Daoy (cell line): ENCODE measurements at places on chromosomes 4 and X.

- peak; percentile 35 for DNase-seq
Observed at GRCh38 chrX:56726605-56727004, 2.4 kb upstream of the NBDY start.

DNA sequence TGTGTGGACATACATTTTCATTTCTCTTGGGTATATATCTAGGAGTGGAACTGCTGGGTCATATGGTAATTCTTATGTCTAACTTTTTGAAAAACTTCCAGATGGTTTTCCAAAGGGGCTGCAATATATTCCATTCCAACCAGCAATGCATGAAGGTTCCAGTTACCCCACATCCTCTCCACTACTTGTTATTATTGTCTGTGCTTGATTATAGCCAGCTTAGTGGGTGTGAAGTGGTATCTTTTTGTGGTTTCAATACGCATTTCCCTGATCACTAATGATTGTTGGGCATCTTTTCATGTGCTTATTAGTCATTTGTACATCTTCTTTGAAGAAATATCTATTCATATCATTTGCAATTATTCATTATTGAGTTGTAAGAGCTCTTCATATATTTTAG lies 31.5 kb upstream of the S100G start:
- DNase-seq: no peak

- peak; percentile 90 for DNase-seq
Observed at GRCh38 chrX:45771114-45771513, 570.4 kb upstream of the DIPK2B start.

GRCh38 chr4:25321703-25322102 lies 9.1 kb downstream of the ZCCHC4 start:
- DNase-seq: no peak

- DNase-seq: no peak
Observed at GRCh38 chr4:134885436-134885835, 683.8 kb upstream of the PABPC4L start.

- DNase-seq: peak; percentile 9
Observed at GRCh38 chr4:110049951-110050925, 137.6 kb downstream of the EGF start.

DNA sequence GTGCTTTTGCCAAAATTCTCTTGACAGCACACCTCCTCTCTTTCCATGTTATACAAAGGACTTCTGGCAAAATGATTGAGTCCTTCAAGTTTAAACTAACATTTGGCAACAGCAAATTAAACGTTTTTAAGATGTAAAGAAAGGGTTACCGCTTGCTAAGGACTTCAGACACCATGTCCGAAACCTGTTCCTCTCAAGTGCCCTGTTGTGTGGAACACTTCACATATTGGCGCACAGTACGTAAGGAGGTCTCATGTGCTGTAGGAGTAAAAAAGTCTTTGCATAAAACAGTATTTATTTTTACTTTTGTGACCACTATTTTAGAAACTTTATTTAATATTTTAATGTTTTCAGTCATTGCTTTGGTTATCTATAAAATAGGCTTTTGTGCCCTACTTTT lies 33.7 kb upstream of the HPRT1 start:
- no peak for DNase-seq

- DNase-seq: no peak
Observed at GRCh38 chr4:159026329-159026728, 76.5 kb upstream of the RAPGEF2 start.

DNA sequence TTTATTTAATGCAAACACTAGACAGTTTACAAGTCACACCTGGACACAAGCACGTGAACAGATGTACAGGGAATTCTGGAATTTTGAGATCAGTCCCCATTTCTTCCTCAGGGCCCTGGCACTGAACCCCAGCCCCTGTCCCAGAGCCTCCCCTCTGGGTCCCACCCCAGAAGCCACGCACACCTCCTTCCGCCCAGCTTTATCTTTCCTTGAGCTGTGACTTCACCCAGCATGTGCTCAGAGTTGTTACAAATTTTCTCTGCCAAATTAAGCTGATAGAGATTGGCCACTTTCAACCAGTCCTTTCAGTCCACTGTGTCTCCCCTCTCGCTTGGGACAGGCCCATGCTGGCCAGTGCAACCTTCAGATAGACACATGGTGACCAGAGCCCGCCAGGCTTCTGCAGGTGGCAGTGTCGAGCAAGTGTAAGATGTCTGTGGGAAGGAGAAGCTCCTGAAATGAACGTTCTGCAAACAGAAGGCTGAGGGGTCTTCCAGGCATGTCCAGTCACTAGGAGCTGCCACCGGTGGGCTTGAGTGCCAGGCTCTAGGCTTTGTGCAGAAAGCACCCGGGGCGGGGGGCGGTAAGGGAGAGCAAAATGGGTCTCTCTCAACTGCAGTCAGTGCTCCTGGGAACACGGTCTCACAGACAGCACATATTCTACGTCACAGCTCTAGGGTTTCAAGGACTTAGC lies 73.3 kb downstream of the MTMR1 start:
- no peak for DNase-seq

DNA sequence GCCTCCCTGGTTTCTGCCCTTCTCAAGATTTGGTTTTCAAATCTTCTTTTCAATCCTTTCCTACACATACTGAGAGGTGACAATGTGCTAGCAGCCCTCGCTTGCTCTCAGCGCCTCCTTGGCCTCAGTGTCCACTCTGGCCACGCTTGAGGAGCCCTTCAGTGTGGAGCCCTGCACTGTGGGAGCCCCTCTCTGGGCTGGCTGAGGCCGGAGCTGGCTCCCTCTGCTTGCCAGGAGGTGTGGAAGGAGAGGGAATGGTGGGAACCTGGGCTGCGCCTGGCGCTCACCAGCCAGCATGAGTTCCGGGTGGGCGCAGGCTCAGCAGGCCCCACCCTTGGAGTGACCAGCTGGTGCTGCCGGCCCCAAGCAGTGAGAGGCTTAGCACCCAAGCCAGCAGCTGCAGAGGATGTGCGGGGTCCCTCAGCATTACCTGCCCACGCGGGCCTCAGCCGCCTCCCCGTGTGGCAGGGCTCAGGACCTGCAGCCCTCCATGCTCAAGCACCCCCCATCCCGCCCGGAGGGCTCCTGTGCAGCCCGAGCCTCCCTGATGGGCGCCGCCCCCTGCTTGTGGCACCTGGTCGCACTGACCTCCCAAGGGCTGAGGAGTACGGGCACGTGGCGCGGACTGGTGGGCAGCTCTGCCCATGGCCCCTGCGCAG lies 127.5 kb downstream of the COX7B2 start:
- no peak for DNase-seq

DNA sequence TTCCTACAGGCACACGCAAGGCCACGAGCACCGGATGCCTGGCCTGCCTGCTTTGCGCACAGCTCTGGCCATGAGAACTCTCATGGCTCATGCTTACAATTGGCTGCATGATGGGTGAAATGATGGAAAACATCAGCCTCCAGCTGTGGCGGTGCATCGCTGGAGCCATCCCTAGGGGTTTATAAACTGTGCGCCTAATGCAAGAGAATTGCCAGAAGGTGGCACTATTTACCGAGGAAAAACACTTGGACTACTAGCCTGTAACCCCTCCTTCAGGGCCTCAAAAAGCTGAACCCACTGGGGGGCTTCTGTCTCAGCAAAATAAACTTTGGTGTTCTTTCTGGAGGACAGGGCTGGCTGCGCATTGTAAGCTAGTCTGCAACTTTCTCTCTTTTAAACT lies 51.9 kb downstream of the PHKA2 start:
- DNase-seq: peak; percentile 2

- no peak for DNase-seq
Observed at GRCh38 chr4:102362922-102363432, 17.7 kb upstream of the SLC39A8 start.

DNA sequence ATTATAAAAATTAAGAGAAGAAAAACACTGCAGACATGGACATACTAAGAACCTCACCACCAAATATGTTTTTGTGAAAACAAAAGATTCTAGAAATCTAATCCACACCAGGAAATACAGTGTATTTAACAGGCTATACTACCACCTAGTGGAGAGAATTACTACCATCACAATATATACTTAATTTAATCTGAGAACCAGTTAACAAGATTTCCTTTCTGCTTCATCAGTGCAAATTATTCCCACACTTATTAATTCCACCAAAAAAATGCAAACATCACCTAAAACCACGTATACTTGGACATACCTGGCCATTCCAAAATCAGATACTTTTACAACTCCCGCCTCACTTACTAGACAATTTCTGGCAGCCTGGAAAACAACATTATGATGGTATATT lies 7.0 kb upstream of the TXK start:
- no peak for DNase-seq

DNA sequence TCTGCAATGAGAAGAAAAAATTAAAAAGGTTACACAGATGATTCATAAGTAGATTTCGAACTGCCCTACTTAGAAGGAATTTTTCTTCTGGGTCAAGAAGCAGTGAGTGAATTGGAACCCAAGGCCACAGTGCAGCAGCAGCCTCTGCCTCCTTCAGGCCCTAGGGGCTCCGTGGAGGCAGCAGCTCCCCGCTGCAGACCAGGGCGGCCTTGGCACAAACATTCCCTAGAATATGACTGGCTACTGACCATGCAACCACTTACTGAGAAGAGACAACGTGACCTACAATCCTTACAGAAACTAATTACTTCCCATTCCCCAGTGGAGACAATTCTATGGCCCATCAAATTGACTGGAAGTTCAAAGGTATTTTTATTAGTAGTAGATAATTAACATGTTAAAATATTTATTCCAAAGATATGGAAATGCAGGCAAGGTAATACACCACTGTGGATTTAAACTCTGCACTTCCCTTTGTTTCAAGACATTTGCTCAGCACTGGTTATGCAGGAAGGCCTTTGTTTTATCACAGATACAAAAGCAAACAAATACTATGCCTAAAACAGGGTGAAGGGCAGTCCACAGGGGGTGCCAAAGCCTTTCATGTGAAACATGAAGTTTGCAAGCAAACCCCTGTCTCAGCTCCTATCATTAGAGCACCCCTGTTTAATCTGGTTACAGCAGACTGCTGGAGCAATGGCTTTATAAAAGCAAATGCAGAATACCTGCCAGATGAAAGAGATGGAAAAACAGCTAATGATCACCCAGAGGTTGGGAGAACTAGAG lies 59.2 kb downstream of the PCDH19 start:
- no peak for DNase-seq

GRCh38 chrX:8194216-8194615 lies 23.1 kb upstream of the VCX2 start:
- no peak for DNase-seq

GRCh38 chrX:358651-359143 lies 28.0 kb downstream of the PPP2R3B start:
- no peak for DNase-seq

- DNase-seq: peak; percentile 4
Observed at GRCh38 chr4:183326853-183327252, 4.6 kb upstream of the CLDN24 start.

DNA sequence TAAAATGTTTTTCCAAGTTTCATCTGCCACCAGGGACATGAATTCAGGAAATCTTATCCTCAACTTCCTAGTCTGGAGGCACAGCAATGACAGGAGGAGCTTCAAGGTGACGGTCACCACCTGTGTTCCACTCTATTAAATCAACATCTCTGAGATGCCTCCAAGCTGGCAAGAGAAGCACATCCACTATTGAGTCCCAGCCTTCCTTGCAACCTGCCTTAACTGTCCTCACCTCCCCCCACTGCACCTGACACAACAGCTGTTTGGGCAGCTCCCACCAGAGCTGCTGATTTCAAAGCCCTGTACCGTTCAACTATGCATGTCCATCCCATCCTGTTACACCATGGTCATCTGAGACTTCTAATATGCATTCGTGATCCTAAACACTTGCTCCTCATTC lies 123.4 kb downstream of the COL25A1 start:
- no peak for DNase-seq

DNA sequence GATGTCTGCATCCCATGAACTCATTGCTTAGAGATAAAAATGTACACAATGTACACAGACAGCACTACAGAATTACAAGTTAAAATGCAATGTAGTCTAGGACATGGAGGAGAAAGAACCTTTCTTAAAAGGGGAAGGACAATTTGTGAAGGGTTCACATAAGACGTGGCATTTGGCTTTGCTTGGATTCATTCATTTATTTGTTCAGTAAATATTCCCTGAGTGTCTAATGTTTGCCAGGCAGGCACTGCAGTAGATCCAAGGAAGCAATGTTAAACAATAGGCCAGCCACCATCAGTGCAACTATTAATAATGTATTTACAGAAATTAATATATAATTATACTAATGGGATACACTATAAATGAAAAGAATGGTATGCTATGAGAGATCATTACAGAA lies 94.4 kb downstream of the GRIA2 start:
- DNase-seq: no peak

DNA sequence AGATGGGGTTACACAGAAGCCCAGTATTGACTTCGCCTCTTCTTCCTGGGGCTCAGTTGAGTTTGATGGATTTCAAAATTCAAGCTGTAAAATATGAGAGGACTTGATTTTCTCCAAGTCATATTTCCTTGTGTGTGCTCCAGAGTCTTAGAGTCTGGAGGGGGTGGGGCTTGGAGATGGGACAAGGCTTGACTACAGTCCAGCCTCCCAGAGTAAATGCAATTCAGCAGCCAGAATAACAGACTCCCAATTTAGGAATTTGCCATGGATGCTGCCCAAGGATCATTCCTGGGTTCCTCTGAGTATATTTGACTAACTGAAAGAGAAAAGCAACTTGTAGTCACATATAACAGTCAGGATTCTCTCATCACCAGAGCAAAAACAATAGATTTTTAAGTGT lies 53.7 kb upstream of the RBPJ start:
- no peak for DNase-seq

GRCh38 chr4:103853146-103853545 lies 133.4 kb upstream of the TACR3 start:
- DNase-seq: no peak

DNA sequence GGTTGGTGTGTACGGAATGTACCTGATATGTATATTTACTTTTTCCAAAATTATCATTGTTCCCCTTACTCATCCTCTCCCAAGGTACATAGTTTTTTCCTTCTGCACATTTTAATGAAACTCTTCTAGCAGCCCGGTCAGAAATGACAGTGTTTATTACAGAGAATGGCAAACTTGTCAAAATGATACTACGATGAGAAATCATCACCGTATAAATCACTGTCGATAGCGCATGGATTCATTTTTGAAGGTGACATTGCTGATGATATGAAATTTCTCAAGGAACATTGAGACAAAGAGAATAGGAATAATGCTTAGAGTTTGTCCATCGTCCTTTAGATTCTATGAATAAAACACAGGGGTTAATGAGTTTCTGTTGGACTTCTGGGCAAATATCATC lies 30.6 kb downstream of the FAM114A1 start:
- no peak for DNase-seq
